Effector memory CD8-positive, alpha-beta T cell (primary cell): ENCODE measurements at places on chromosomes 3 and 15.

GRCh38 chr15:89197503-89197971, 23.8 kb downstream of the RLBP1 start:
- DNase-seq, result no peak

- no peak for DNase-seq
Observed at GRCh38 chr15:51117270-51117669, 22.6 kb upstream of the TNFAIP8L3 start.

DNA sequence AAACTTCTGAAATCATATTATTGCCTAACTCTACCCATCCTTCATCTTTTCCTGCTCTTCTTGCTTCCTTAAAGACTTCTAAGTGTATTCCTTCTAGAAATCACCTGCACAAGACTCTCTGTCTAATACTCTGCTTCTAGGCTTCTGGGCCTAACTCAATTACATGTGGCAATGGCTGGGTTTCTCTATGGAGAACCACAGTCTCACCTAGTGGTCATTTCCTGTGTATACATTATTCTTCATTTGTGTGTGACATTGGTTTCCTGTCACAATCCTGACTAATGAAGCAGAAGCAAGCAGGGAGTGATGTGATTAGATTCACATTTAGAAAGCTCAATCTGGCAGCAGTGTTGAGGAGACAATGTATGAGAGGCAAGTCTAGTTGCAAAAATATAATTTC, 16.9 kb upstream of the CLDN1 start:
- DNase-seq, result no peak

GRCh38 chr15:57726411-57726810, 19.9 kb downstream of the POLR2M start:
- DNase-seq, result no peak

- no peak for DNase-seq
Observed at GRCh38 chr15:75884041-75884440, 19.6 kb upstream of the FBXO22 start.
